ENCODE measurements at places on chromosomes 4 and X. TPM values are rescaled to one million over a fixed set of nuclear protein-coding genes. Genes with fewer than 3 reads are reported as not detected.

The TRMT10A gene
- 9.1 TPM for total RNA-seq

- no peak for DNase-seq
These were observed 187.4 kb upstream of the RPS6KA3 start for GRCh38 chrX:20454117-20454516.

GRCh38 chr4:151822331-151822730 lies 61.5 kb upstream of the GATB start:
- DNase-seq = no peak

The PLS3 gene
- total RNA-seq = 17.8 TPM

GRCh38 chr4:138802499-138802898 lies 213.1 kb upstream of the NOCT start:
- DNase-seq = no peak

- no peak for DNase-seq
These were observed 2.5 kb downstream of the ARSJ start for GRCh38 chr4:113976741-113977525.

DNA sequence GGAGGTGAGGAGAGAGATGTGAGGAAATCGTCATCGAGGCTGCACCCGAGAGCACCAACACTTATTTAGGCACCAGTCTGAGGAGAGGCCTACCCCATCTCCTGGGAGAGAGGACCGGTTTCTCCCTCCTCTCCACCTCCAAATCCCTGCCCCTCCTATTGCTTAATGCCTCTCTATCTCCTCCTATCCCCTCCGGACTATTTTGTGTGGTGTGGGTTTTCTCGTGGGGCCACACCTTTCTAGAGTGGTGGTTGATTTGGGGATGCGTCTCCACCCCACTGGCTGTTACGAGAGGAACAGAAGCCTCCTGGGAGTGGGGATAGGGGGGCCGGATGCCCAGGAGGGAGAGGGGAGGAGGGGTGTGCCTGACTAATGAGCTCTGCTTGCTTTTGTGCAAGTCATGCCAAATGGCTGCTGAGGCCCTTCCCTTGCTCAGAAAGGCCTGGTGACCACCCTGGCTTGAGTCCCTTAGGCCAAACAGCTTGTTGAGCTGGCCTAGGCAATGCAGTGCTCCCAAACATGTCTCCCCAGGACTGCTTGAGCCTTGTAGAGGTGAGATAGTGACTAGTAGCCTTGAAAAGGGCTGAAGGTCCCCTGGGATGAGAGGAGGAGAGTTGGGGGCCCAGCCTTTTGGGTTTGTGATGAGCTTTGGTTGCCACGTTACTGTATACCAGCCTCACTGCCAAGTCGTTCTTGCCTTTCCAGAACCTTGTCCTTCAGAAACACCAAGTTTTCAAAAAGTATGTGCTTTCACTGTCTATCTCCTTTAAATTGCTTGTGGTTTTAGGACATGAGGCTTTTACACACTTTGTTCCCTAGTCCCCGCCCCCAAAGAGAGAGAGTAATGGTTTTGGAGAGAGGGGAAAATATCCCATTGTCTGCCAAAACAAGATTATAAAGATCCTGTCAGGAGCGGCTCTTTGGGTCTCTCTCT lies 1.2 kb downstream of the MSN start:
- peak; percentile 21 for DNase-seq

The PDCL2 gene
- total RNA-seq = not detected

The HTRA3 gene
- 0.64 TPM for total RNA-seq

DNA sequence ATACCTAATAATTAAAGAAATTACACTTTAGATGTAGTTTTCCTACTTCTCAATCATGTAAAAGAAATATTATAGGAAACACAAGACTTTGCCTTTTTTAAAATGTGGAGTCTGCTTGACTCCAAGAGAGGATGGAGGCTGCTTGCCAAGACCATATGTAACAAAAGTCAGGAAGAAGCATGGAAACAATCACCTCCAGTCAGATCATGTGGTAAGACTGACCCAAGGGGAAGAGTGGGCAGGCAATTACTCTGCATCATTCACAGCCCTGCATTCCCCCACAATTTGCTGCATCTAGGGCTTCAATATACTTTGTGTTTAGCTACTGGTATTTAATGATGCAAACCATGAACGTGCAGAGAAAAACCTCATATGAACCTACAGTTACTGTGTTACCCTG lies 78.0 kb upstream of the RXFP1 start:
- no peak for DNase-seq

DNA sequence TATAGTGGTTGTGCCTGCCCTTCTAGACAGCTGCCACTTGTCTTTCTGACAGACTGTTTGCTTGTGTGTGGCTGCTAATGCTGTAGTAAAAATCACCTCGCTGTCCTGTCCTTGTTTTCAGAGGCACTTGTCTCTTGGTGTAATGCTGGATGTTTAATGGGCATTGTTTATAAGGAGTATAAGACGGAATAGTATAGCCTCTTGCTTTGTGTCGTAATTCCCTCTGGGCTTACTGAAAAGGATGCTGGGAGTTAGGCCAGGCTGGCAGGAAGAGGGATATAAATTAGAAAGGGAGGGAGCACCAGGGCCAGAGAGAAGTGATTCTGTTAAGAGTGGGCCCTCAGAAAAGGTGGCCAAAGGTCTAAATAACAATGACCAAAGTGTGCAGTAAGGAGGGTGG lies 29.0 kb downstream of the NHS start:
- no peak for DNase-seq

- DNase-seq = no peak
These were observed 310.6 kb upstream of the AADAT start for GRCh38 chr4:170400361-170400760.

DNA sequence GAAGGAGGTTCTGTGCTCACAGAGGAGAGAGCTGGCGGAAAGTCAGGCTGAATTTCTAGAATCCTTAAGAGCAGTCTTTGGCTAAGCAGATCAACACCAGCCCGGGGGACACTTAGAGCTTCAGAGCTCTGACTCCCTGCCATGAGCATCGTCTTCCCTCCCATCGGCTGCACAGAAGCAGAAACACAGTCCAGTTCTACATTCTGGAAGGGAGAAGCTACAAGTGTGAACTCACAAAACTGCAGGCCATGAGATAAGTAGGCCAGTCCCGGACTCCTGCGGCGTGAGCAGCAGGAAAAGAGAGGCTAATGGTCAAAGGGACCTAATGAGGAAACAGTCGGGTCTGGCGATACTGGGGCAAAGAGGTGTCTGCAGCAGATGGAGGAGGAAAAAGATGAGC lies 211.5 kb downstream of the DHX15 start:
- DNase-seq = no peak

GRCh38 chr4:26418107-26418506 lies 72.2 kb downstream of the CCKAR start:
- DNase-seq = no peak
